ENCODE measurements at places on chromosomes 3 and 15.

DNA sequence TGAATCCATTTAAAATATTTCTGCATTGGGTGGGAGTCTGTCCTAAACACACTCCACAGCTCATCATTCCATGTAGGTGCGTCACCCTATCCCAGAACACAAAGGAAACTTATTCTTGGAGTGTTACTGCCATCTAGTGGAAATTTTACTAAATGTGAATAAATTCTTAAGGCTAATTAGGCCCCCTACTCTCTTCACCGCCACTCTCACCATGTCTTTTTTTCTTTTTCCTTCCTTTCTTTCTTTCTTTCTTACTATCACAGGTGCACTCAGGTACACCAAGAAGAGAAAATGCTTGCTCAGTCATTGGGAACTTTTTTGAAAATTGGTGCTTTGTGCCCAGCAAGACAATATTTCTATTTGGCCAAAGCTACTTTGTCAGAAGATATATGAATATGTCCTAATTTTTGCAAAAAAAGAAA lies 26.4 kb upstream of the ATP8B4 start:
- DNase-seq: no peak

DNA sequence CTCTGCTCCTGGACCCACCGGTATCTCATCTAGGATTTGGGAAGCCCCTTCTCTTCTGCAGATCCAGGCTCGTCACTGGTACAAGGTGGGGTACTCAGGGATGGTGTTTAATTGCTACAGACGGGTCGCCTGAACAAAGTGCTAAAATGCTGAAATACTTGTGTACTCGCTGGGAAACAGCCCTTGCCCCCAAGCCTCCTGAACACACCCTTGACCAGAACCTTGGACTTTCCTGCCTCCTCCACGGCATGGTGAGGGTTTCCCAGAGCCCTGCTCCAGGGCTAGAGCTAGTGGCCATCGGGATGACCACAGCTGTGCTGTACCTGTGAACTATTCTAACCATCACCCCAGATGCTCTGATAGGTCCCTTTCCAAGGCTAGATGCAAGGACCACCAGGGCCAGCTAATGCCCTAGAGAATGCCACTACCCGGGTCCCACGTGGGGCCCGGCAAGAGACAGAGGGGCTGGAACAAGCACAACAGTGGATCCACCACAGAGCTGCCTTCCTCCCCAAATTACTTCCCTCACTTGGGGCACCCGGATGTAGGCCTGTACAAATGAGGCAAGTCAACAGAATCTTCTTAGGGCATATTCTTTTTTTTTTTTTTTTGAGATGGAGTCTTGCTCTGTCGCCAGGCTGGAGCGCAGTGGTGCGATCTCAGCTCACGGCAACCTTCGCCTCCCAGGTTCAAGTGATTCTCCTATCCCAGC lies 267.3 kb downstream of the FOXP1 start:
- no peak for DNase-seq

- DNase-seq: no peak
These were observed 282.9 kb downstream of the NTRK3 start for GRCh38 chr15:87973501-87974215.

- no peak for DNase-seq
These were observed 30.7 kb upstream of the KY start for GRCh38 chr3:134681522-134681900.

GRCh38 chr3:61053781-61054496 lies 197.3 kb downstream of the FHIT start:
- no peak for DNase-seq

DNA sequence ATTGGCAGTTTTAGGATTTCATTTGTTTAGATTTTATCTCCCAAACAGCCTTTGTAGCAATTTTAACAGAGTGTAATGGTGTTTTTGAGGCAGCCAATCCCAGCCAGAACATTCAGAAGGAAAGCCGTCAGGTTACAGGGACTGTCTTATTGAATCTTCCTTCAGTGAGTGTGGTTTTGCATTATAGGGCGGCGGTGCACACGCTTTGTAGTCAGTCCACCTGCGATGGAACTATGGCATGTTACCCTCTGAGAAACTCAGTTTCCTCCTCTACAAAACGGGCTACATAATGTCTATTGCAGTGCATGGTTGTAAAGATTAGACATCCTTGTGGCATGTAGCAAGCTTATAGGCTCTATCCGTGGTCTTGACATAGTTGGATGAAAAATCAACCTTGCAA lies 1.0 kb downstream of the LRRC28 start:
- no peak for DNase-seq

GRCh38 chr15:70859998-70860397 lies 6.0 kb upstream of the LARP6 start:
- DNase-seq: no peak

DNA sequence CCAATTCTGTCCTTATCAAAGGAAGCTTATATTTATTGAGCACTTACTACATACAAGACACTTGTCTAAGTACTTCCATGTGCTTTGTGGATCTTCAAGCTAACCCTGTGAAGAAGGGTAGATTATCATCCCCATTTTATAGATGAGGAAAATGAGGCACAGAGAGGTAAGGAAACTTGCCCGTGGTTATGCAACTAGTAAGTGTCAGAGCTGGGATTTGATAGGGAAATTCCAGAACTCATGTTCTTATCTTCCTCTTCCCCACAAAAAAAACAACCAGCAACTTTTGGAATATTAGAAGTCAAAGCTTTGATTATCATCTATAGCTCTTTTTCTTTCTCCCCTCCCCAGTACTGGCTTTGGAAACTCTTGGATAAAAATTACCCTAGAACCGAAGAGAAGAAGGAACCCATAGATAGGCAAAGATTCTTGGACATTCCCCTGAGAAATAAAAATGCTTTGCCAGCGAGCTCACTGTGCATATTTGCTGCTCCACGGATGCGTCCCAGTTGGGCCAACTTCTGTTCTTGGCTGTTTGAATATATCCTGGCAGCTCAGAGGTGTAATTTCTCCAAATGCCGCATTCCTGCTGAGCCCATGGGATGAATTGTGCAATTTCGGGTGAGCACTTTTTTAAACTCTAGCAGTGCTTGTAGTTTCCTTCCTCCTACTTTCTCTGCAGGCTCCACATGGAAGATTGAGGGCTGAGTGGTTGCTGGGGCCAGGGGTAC lies 591.5 kb upstream of the CFAP20DC start:
- no peak for DNase-seq

- no peak for DNase-seq
These were observed 637.8 kb upstream of the ROBO1 start for GRCh38 chr3:80405618-80406017.

- DNase-seq: no peak
These were observed 1.8 kb upstream of the SNAP23 start for GRCh38 chr15:42493679-42494078.

DNA sequence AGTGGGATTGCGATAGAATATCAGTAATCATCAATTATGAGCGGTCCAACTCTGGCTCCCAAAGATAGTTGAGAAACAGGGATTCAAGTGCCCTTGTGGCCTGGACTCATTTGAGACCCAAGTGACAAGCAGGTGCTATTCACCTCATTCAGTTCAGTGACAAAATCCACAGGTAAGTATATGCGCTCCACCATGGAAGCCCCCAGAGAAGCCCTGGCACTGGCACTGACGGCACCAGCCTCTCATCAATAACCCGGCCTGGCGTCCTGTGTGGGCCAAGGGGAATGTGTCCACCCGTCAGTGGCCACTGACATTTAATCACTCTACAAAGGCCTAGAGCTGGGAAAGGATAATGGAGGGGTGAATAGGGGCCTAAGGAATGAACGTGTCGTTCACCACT lies 117.2 kb downstream of the ADCY5 start:
- no peak for DNase-seq

- no peak for DNase-seq
These were observed 98.7 kb upstream of the BFSP2 start for GRCh38 chr3:133301194-133301593.

DNA sequence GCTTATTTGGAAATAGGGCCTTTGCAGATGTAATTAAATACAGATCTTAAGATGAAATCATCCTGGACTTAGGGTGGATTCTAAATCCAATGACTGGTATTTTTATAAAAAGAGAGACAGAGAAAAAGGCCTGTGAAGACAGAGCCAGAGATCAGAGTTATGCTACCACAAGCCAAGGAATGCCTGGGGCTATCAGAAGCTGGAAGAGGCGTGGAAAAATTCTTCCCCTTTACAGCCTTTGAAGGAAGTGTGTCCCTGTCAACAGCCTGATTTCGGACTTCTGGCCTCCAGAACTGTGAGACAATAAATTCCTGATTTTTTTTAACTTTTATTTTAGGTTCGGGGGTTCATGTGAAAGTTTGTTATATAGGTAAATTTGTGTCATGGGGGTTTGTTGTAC lies 154.1 kb upstream of the CADPS start:
- no peak for DNase-seq

- DNase-seq: no peak
These were observed 5.6 kb upstream of the SLC33A1 start for GRCh38 chr3:155859859-155860258.

DNA sequence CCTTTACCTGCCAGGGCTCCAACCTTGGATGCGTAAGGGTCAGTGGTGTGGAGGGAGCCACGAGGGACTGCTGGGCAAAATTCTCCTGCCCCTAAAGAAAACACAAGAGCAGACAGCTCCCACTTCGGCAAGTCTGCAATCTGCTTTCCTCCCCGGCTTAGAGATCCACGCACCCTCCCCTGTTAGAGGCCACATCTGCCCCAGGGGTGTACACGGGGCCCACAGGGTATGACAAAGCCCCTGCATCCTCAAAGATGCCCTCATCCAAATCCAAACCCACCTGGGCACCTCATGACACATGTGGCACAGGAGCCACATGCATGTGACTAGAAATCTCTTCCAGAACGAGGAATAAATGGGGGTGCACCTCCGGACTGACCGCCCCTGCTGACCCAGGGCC lies 25.5 kb downstream of the ZXDC start:
- no peak for DNase-seq

DNA sequence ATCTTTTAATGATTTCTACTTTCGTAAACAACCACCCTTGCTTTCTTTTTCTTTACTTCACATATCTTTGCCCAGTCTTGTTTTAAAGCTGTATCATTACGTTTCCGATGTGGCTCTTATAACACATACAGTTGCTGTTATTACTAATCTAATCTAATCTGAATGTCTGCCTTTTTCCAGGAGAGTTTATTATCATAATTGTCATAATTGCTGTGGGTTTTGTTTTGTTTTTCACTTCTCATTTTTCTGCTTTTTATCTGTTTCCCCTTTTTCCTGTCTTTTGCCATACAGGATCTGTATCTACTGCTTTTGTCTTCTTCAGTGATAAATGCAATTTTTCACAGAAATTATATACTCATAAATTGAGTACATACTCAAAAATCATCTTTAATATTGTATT lies 24.9 kb downstream of the HACL1 start:
- no peak for DNase-seq

DNA sequence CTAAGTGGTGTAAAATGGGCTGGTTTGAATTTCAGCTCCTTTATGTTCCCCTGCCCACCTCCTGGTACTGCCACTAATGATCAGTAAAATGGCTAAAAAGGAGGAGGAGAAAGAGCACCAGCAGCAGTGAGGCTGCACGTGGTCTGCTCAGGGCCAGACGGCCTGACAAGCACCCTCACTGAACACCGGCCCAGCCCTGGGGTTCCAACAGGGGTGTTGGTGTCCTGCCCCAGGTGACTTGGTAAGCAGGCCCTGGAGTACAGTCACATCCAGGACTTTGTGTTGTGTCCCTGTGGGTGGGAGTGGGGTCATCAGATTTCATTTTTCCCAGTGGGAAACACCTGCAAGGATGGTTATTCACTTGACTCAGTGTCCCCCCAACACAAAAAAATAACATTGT lies 5.4 kb downstream of the BAHD1 start:
- no peak for DNase-seq

GRCh38 chr15:88257311-88258092 lies 963 bp upstream of the NTRK3 start:
- DNase-seq: no peak

GRCh38 chr15:41647262-41647661 lies 12.9 kb upstream of the MGA start:
- no peak for DNase-seq

- DNase-seq: no peak
These were observed 120.5 kb downstream of the NUP210 start for GRCh38 chr3:13299531-13300155.

DNA sequence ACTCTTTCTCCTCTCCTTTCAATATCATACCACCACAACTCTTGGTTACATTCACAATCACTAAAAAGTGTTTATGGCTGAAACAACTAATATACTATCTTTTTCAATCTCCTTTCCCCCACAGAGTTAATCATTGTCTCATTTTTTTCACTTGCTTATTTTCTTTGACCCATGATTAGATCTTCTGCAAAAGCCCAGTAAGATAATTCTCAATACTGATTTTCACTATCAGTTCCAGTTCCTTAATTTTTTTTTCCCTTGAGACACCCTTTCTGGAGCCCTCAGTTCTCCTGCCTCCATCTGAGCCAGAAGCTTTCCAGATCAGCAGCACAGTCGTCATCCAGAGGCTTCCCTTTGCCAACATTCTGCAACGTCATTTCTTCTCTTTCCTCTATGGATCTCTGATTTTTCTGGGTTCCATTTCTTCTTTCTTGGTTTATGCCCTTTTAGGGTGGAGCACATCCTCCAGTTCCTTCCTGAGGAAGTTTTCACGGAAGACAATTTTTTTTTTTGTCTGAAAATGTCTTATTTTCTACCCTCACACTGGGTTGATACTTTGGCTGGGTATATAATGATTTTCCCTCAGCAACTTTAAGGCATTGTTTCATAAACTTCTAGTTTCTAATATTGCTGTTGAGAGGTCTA lies 88.7 kb upstream of the C15orf39 start:
- DNase-seq: no peak

DNA sequence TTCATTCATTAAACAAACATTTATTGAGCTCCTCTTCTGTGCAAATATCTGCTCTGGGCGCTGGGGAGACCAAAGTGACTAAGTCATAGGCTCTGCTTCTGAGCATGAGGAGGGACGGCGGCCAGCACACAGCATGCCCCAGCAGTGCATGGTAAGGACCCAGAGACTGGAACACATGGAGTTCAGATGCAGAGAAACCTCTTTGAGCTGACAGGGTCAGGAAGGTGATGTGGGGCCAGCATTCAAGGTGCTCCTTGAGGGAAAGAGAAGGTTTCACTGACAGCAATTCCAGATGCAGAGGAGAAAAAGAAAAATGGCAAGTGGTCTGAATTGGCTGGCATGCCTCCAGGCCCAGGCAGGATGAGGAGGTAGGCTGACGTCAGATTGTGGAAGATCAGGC lies 234.5 kb downstream of the UACA start:
- DNase-seq: no peak

GRCh38 chr3:14725013-14725412 lies 50.1 kb downstream of the C3orf20 start:
- no peak for DNase-seq

DNA sequence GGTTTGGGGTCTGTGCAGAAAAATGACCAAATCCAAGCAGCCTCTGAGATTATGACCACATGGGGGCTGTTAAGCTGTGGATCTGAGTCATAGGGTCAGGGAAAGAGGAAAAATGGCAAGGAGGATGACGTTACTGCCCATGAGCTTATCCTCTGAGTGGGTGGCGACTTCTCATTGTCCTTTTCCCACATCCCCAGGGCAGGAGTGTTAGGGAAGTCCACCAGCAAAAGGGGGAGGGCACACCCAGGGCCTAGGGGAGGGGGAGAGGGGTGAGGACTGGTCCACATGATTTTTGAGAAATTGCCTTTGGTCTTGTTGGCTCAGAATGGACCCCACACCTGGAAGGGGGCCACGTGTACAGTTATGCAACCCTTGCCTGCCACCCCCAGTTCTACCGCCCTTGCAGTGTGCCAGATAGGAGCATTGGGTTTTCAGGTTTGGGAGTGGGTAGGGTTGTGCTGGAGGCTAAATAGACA lies 2.6 kb downstream of the CD276 start:
- DNase-seq: no peak

All from stimulated activated CD8-positive, alpha-beta memory T cell treated with anti-CD3 and anti-CD28 coated beads, Interleukin-7, amount 100 ng/mL, for 1 hour (primary cell).